ENCODE measurements at places on chromosomes 16 and 17.

DNA sequence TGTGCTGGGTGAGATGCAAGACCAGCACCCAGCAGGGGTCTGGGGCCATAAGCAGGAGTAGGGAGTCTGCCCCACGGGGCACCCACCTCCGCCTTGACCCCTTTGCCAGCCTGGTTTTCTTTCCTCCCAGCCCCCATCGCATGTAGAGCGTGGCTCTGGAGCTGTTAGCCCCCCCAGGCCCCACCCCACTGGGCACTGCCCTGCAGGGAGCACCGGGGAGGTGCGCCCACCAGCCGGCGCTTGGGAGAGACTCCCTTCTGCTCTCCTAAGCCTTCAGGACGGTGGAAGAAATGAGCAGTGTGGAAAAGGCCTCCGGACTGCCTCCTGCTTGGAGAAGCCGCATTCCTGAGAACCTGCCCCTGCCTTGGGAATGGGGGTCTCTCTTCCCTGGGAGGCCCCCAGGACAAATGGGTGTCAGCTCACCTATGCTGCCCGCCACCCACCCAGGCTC is 186.2 kb downstream of the IRF8 start:
- no peak for DNase-seq

- DNase-seq = no peak
These were observed 172.9 kb downstream of the STX8 start for GRCh38 chr17:9402590-9403199.

GRCh38 chr17:43359469-43360110 is 39.2 kb upstream of the ARL4D start:
- DNase-seq = no peak

- peak; percentile 26 for DNase-seq
These were observed 13.6 kb upstream of the WFDC1 start for GRCh38 chr16:84281074-84281473.

DNA sequence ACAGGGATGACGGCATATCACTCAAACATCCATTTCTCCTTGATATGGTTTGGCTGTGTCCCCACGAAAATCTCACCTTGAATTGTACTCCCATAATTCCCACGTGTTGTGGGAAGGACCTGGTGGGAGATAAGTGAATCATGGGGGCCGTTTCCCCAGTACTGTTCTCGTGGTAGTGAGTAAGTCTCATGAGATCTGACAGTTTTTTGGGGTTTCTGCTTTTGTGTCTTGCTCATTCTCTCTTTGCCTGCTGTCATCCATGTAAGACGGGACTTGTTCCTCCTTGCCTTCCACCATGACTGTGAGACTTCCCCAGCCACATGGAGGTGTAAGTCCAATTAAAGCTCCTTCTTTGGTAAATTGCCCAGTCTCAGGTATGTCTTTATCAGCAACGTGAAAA is 30.3 kb downstream of the TRAP1 start:
- DNase-seq = no peak

- DNase-seq = peak; percentile 94
These were observed 805 bp upstream of the ORAI3 start for GRCh38 chr16:30947859-30948666.

DNA sequence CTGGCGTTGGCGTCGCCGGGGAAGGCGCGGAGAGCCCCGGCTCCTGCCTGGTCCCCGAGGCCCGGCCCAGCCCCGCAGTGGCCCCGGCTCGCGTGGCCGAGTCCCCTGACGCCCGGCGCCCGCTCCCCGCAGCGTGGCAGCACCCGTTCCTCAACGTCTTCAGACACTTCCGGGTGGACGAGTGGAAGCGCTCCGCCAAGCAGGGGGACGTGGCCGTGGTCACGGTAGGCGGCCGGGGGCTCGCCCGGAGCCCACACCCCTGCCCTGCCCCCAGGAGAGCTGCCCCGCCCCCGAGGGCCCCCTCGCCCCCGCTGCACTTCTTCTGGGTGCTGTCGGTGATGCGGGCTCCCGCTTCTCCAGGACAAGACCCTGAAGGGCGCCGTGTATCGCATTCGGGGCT is 466 bp downstream of the WDR90 start:
- no peak for DNase-seq

DNA sequence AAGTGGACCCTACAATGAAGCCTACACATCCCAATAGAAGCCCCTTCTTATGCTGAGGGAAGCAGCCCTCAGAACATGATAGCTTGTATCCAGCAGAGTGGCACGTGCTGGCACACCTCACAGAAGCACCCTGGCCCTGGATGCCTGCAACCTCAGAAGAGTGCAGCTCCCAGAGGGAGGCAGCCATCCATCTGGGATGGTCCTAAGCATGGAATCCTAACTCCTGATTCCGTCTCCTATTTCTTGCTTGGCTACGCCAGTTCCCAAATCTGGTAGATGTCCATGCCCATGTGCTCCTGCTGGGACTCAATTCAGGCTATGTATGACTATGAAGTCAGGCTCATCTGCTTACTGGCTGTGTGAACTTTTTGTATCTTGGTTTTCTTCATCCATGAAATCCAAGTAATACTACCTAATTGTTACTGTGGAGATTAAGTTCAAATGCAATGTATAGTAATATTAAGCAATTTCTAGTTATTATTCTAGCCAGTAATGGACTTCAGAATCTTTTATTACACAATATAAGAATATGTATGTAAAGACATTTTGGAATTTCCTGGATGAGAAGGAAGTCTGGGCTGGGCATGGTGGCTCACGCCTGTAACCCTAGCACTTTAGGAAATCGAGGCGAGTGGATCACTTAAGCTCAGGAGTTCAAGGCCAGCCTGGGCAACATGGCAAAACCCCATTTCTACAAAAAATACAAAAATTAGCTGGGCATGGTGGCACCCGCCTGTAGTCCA is 32.4 kb downstream of the SIAH1 start:
- peak; percentile 16 for DNase-seq

DNA sequence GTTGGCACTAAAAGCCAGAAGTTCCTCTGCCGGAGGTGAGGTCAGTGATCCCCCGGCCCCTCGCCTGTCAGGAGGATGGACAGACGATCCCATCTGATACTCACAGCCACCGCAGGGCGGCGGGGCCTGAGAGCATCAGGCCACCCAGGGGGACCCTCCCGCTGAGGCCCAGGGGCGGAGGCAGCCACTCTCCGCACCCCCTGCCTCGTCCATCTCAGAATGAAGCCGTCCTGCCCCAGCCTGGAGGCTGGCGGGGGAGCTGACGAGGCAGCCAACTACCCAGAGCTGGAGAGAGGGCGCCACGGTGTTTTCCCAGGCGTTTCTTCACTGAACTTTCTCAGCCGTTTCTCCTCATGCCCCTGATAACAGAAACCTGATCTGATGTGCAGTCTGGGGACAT is 22.6 kb downstream of the TPSD1 start:
- no peak for DNase-seq

- no peak for DNase-seq
These were observed 229.5 kb downstream of the FTO start for GRCh38 chr16:53933407-53933806.

GRCh38 chr16:60945225-60945624 is 1091.0 kb downstream of the CDH8 start:
- no peak for DNase-seq

DNA sequence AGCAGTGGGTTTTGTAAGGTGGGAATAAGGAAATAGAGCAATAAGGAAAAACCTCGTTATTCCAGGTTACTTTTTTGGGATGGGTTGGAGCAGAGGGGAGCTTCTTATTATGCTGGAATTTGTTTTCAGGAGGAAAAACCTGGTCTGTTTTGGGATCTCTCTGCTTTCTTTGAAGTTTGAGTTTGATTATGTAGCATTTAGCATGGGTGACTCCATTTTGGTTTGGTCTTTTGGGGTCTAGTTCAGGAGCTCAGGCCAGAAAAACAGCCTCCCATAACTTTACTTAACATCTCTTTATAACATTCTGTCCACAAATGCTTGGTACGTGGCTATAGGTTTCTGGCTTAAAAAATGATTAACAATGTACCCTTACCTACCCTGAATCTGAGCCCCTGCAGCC is 8.5 kb upstream of the ZG16 start:
- DNase-seq = no peak

GRCh38 chr16:49587511-49587910 is 213.9 kb downstream of the C16orf78 start:
- no peak for DNase-seq

- no peak for DNase-seq
These were observed 11.0 kb downstream of the KRT32 start for GRCh38 chr17:41456204-41456603.

DNA sequence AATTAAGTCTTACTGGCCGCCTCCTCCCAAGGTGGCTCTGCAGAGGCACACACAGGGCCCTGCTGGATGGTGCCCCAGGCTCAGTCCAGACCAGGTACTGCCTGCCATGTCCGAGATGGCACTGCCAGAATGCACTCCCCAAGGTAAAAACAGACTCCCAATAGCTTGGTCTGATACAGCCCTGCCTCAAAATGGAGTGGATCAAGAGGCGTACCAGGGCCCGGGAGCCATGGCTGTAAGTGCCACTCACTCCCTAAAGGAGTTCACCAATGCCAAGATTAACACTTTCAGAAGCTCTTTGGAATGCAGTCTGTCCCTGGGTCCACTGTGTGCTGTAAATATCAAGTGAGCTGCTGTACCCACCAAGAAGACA is 576 bp upstream of the MYO18A start:
- no peak for DNase-seq

DNA sequence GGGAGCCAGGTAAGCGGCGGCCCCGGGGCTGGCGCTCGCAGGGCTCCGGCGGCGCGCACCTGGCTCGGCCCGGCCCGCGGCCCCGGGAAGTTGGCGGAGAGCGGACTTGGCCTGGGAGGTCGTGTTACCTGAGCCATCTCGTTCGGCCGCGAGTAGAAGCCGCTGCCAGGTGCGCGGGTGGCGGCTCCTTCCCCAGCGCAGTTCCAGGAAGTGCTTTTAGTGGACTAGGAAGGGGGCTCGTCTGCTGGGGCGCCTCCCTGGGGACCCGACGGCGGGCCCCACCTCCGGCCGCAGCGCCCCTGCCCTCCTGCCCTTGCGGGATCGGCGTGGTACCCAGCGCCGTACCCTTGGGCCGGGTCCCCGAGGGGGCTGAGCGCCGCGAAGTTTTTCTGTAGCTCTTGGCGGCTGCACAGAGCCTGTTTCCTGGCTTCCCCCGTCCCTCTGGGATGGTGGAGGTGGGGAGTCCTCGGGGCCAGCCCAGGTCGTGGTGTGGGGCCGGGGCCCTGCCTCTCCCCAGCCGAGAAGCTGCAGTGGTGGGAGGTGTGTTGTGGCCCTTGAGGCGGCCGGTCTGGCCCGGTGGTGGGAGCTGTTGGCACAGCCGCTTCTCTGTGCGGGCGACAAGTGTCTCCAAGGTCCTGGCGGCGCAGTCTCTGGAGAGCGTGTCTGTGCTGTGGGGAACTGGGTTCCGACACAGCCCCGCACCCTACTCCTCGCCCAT is 96.9 kb downstream of the RAB11FIP4 start:
- DNase-seq = peak; percentile 25

DNA sequence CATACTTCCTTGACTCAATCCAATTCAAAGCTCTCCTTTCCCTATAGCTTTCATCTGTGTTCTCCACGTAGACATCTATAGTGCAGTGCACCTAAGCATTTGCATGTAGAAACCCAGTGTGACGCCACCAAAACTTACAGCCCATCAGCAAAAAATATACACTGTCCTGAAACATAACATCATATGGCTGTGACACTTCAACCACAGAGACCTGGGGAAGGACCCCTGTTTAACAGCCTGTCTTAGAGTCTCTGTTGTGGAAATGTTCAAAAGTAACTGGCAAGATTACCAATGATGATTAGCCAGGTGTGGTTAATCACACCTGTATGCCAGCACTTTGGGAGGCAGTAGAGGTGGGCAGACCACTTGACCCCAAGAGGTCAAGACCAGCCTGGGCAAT is 22.2 kb downstream of the GSPT1 start:
- no peak for DNase-seq

GRCh38 chr17:57294629-57295501 is 38.5 kb downstream of the MSI2 start:
- DNase-seq = peak; percentile 16

DNA sequence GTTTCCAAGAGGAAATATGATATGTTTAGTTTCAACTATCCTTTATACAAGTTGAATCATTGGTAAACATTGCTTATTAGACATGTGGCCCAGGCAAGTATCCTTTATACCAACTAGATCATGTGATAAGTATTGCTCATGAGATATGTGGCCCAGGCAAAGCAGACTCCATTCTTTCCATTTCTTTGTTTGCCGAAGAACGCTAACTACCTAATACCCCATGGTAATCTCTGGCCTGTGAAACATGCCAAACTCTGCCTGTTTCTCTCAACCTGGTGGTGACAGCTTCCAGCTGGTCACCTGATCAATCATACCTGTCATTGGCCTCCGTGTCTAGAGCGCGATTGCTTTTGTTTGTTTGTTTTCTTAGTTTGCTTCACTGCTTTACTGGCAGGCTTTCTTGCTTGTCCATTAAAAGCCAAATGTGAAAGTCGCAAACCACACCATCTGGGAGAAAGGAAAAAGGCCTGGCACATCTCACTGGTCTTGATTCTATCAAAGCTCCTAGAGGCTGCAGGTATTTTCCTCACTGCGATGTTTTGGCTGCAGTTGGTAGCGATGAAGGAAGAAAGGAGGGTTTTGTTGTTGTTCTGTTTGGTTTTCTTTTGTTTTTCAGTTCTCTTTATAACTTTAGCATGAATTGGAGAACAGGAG is 686.2 kb downstream of the KCNJ2 start:
- DNase-seq = no peak

- no peak for DNase-seq
These were observed 21.4 kb downstream of the ADAM11 start for GRCh38 chr17:44780161-44780560.

DNA sequence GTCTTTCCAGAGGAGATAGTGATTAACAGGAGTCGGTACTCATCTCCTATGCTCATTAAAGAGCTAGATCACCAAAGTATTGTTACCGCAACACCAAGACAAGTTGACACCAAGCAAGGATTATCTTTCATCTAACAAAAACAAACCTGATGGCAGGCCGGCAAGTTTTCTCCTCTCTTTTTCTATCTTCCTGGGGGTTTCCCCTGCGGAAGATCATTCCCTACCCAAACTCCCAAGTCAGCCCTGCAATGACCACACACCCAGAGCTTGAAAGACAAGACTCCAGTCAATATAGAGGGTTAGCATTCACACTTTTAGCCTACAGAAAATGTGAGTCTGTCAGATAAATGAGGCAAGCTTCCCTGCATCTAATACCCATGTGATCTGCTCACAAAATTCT is 312.1 kb downstream of the SOX9 start:
- peak; percentile 57 for DNase-seq

- DNase-seq = no peak
These were observed 96.3 kb upstream of the CHMP6 start for GRCh38 chr17:80895366-80895765.

DNA sequence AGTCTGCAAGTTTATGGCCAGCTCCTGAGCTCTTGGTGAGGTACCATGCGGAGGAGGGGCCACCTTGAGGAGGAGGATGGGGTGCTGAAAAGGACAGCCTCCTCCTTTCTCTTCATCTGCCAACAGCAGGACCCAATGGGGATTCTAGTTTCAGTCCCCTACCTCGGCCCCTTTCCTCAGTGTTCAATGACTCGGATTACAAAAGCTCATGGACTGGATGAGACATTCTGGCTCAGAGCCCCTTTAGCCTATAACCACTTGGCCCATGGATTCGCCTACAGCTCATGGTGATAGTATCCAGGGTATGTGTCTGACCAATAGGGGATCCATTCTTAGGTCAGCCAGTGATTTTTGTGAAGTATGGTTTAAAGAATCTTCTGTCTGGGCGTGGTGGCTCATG is 8.5 kb upstream of the PIK3R6 start:
- peak; percentile 14 for DNase-seq

GRCh38 chr17:74730491-74731346 is 6.3 kb upstream of the RAB37 start:
- no peak for DNase-seq

GRCh38 chr17:17994271-17995069 is 21.8 kb downstream of the DRC3 start:
- DNase-seq = no peak
